ENCODE measurements at places on chromosomes 3 and 15. TPM values are rescaled to one million over a fixed set of nuclear protein-coding genes. Genes with fewer than 3 reads are reported as not detected.

DNA sequence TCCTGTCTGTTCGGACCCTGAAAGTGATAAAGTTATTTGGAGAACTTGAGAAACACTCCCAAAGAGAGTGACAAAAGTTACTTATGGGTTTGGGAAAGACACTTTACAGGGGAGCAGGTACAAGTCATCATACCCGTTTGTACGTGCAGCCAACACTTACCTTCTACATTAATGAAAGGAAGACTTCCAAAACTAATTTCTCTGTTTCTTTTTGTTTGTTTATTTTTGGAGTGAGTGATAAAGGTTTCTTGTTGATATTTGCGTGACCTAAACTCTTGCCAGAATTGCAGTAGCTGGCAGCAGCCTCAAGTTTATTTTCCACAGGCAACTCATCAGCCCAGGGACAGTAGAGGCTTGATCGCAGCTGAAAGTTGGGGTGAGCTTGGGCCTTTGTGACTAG is 8.4 kb downstream of the ABHD2 start:
- DNase-seq = no peak

Gene SEMA3F
- not detected for total RNA-seq

Gene GLCE
- 3.9 TPM for total RNA-seq

DNA sequence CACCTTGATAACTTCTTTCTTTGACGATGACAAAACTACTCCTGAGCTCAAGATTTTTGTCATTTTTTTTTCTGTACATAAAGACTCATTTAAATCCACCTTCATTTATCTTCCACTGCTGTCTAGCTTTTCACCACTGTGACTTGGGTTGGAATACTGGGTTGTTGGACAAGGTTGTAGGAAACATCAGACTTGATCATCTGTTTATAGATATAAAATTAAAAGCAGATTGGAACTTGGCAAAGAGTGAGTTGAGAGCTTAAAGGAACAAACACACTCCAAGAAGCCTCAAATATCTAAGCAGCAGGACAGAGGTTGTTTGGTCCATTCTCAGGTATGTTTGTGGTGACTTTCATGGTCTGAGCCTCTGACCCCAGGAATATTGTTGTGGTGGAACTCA is 141.7 kb upstream of the NDN start:
- DNase-seq = no peak

DNA sequence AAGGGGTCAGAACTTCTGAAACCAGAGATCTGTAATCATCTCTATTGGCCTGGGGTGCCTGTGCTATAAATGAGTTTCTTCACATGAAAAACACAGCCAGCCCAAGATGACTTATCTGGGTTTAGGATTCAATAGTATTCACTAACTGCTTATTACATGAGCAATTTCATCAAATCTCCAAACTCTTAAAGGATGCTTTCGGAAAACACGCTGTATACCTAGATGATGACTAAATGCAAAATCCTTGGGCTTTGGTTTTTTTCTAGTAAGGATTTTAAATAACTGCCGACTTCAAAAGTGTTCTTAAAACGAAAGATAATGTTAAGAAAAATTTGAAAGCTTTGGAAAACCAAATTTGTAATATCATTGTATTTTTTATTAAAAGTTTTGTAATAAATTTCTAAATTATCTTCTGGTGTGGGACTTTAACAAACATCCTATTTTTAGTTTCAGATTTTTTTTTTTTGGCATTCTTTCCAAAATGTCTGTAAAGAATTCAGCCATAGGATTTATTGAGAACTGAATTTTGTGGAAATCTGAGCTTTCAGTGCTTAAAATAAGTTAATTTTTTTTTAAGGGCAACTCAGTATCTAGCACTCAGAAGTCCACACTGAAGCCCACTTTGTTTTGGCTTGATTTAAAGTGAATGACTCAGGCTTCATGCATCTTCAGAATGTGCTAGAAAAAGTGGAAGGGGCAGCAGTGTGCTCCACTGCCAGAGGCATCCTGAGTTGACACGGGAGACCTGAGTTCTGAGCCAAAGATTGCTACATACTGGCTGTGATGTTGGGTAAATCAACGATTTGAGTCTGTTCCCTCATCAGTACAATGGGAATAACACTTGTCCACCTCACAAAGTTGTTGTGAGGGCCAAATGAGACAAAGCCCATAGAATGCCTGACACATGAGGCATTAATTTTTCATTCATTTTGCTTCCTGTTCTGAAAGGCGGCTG is 18.7 kb downstream of the TMEM43 start:
- DNase-seq = no peak
